Pulmonary artery endothelial cell (primary cell): ENCODE measurements at places on chromosomes 7 and 10. TPM values are rescaled to one million over a fixed set of nuclear protein-coding genes. Genes with fewer than 3 reads are reported as not detected.

- DNase-seq, result no peak
Observed at GRCh38 chr7:27101171-27101956, 1.1 kb downstream of the HOXA2 start.

- DNase-seq, result no peak
Observed at GRCh38 chr7:92988941-92989545, 128.7 kb downstream of the SAMD9 start.

DNA sequence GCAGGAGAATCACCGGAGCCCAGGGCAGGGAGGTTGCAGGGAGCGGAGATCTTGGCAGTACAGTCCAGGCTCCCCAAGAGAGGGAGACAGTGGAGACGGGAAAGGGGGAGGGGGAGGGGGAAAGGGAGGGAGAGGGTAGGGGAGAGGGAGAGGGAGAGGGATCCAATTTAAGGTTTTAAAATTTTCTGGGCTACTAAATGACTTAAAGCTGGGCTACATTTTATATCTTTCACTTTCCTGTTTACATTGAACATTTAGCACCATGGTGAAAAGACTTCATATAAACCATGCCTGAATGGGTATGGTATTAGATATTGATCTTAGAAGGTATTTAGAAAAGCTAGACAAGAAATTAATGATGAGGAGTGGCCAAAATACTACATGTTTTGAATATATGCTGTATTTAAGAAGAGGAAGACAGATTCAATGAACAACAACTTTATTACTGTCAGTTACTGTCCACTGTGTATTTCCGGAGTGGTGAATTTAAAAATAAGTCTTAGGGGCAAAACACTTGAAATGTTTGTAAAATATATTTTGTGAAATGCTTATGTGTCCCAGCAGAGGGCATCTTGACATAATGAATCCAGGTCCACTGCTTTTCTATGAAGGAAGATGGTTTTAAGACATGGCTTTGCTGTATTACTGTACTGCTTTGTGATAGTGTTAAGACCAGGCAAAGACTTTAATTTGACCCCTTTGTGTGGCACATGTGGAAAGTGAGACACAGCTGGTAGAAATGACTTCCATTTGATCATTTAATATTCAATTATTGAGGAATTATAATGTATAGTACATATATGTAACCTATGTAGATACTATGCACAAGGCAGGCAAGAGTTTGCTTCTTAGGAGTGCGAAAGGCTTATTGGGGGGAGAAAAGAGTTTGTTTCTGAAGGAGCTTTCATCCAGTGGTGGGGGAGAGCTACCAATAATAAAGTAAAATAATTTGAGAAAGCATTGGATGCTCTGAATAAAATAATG is 52.8 kb downstream of the NRF1 start:
- DNase-seq, result no peak

DNA sequence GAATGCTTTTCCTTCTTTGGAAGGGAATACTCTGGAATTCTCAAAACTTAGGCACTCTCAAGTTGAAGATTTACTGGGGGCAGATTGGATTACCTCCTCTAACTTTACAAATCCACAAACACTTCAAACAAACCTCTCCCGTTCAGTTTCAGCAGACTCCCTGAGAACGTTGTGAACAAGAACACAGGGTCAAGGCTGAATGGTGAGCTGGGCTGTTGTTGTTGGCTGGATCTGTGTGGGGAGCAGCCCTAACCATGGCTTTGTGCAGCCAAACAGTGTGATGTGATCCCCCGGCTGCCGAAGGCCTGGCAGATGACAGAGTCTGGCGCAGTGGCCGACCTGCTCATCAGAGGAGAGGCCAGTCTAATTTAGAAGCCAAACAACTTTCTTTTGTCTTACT is 93.1 kb downstream of the BMPER start:
- no peak for DNase-seq

- DNase-seq, result no peak
Observed at GRCh38 chr10:31769564-31769963, 159.1 kb downstream of the ARHGAP12 start.

GRCh38 chr7:152579070-152579469 is 96.9 kb downstream of the XRCC2 start:
- no peak for DNase-seq

DNA sequence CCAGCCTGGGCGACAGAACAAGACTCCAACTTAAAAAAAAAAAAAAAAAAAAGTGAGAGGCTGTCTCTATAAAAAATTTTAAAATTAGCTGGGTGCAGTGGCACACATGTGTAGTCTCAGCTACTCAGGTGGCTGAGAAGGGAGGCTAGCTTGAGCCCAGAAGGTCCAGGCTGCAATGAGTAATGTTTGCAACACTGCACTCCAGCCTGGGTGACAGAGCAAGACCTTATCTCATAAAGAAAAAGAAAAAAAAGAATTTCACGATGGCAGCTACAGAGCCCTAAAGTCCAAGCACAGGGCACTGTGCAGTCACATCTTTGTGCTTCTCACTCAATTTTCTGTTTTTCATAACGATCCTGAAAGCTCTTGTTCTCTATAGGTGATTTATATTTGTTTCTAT is 209.5 kb upstream of the KCTD7 start:
- no peak for DNase-seq

DNA sequence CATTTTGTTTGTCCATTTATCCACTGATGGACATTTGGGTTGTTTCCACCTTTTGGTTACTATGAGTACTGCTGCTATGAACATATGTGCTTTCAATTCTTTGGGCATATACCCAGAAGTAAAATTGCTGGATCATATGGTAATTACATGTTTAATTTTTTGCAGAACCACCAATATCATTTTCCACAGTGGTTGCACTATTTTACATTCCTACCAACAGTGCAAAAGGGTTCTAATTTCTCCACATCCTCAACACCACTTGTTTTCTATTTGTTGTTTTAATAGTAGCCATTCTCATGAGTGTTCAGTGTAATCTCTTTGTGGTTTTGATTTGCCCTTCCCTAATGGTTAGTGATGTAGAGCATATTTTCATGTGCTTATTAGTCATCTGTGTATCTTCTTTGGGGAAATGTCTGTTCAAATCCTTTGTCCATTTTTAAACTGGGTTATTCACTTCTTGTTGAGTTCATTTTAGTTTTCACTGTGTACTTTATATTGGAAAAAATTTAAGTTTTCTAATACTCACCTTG is 101.9 kb downstream of the HIBADH start:
- DNase-seq, result no peak

DNA sequence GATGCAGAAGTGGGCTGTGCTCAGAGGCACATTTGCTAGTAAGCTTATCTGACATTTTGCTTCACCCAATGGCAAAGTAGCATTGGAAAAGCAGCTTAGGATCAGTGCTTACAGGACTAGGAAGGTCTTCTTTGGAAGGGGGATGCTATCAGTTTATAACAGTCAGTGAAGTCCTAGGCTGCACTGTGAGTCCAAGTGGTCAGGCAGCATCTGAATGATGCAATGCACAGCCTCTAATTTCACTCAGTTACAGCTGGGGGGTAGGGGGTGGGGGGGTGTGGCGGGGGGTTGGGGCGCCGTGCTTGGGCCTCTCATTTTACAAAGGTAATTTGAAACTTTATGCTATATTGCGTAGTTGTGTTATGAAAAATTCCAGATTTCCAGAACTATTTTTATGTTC is 652.3 kb upstream of the MGMT start:
- DNase-seq, result no peak

APBB1IP gene
- total RNA-seq, result not detected in 2 replicates

ABLIM1 gene
- total RNA-seq, result 56.3 and 103 TPM in 2 replicates

MAP3K8 gene
- 5.8 and 7.4 TPM in 2 replicates for total RNA-seq

CDK14 gene
- 13.6 and 19.5 TPM in 2 replicates for total RNA-seq

EPHA1 gene
- under 0.01 and 0.07 TPM in 2 replicates for total RNA-seq

FGFR2 gene
- 0.20 and 0.25 TPM in 2 replicates for total RNA-seq
